Cerebellar nuclear complex (tissue), 1 donor: ENCODE measurements at places on chromosomes 13 and 19.

GRCh38 chr19:29117926-29118325 is 95.0 kb downstream of the UQCRFS1 start:
- no peak for DNase-seq

- no peak for DNase-seq
Observed at GRCh38 chr13:23822252-23822824, 66.9 kb downstream of the MIPEP start.

GRCh38 chr13:60230593-60230992 is 66.9 kb upstream of the DIAPH3 start:
- no peak for DNase-seq

DNA sequence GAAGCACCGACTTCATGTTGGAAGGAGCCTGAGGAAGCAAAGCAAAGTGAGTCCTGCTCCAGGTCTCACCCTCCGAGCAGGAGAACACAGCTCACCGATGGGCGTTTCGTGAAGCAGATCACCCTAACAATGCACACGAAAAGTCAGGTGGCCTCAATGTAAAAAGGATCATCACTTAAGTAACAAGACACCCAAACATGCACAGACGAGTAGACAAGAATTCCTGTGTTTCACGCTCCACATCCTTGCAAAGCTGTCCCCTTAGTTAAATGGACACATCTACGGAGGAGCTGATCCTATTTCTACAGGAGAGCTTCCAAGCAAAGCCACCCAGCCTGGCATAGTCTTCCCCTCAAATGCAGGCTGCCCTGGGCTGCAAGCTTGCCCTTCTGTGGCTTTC is 66.2 kb downstream of the SLC15A1 start:
- DNase-seq: no peak

DNA sequence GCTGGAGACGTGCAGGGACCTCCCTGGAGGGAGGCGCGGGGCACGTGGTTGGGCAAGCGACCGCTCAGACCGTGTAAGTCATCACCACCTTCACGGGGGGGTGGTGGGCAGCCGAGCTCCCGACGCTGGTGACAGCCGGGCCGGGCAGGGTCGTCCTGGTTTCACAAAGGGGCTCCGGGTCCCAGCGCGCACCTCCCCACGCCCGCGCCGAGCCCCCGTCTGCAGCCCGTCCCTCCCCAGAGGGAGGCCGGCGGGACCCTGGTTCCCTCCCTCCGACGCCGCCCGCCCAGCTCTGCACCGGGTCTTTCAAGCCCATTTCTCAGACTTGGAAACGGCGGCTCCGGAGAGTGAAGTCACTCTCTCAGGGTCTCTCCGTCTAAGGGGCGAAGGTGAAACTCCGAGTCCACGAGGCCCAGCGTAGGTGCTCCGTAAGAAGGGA is 729 bp upstream of the ARID3A start:
- DNase-seq: no peak
